Renal pelvis (tissue), 12 donors: ENCODE measurements at places on chromosomes 16 and 17. TPM values are rescaled to one million over a fixed set of nuclear protein-coding genes. Genes with fewer than 3 reads are reported as not detected.

- no peak for DNase-seq
Measured at GRCh38 chr17:61381537-61381936, 18.1 kb upstream of the TBX2 start.

- DNase-seq, result no peak
Measured at GRCh38 chr17:28693869-28694268, 17.8 kb downstream of the PROCA1 start.

C16orf96 gene
- polyA plus RNA-seq, result 0.28 TPM

DNAI2 gene
- polyA plus RNA-seq, result 0.40 TPM

APOH gene
- 0.20 TPM for polyA plus RNA-seq

TERB1 gene
- polyA plus RNA-seq, result not detected

GLIS2 gene
- 50.6 TPM for polyA plus RNA-seq

DNA sequence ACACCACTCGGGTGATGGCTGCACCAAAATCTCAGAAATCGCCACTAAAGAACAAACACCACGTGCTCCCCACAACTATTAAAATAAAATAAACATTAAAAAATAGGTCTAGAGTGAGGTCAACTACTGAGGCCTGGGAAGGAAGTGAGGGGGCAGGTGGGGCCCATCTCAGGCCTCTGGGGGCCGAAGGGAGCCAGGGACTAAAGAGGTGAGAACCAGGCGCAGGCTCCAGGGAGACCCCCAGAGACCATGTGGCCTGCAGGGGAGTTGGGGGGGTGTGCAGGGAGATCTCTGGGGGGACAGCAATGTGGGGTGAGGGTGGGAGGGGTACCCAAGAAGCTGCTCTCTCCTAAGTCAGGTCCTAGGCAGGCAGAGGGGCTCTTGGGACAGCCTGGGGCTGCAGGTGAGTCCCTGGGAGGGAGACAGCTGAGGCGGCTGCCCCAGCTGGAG lies 111.3 kb upstream of the SMURF2 start:
- no peak for DNase-seq

DNA sequence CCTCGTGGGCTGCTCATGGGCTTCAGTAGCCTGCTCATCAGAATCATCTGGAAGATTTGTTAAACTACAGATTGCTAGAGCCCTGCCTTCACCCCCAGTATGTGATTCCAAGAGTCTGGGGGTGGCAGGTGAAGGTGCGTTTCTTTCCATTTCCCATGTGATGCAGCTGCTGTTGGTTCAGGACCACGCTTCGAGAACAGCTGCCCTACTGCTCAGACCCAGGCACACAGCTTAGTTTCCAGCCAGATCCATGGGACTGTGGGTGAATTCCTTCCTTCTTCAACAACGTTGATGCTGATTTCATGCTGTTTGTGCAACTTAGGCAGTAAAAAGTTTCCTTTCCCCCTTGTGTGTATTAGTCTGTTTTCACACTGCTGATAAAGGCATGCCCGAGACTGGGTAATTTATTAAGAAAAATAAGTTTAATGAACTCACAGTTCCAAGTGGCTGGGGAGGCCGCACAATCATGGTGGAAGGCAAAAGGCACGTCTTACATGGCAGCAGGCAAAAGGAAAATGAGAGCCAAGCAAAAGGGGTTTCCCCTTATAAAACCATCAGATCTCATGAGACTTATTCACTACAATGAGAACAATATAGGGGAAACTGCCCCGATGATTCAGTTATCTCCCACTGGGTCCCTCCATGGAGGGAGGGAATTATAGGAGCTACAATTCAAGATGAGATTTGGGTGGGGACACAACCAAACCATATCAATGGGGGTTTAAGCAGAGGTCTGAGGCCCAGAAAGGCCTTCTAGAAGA lies 159.2 kb downstream of the XYLT1 start:
- no peak for DNase-seq

BCAR1 gene
- 63.4 TPM for polyA plus RNA-seq

DNA sequence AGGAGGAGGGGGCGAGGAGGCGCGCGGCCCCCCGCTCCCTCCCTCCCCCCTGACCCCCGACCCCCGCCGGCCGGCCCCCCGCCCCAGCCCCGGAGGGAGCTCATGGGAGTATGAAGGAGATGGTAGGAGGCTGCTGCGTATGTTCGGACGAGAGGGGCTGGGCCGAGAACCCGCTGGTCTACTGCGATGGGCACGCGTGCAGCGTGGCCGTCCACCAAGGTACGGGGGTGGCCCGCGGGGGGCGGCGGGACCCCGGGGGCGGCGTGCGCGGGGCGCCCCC lies 390 bp downstream of the MLLT6 start:
- DNase-seq, result no peak

DNA sequence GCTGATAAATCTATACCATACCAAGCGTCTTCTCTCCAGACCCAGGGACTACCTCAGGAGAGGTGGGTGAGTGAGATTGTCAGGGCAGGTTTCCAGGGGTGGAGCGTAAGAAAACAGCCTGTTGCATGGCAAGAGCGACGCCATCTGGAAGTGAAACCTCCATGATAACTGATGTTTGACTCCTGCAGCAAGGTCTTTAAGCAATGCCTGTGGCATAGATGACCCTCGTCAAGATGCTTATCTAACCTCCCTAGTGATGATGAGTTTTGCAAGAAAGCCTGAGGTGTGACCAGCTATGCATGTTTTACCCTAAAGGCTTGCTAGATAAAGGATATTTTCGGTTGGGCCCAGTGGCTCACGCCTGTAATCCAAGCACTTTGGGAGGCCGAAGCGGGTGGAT lies 71.6 kb downstream of the GSG1L start:
- DNase-seq, result no peak

ASIC2 gene
- polyA plus RNA-seq, result 4.1 TPM

DNA sequence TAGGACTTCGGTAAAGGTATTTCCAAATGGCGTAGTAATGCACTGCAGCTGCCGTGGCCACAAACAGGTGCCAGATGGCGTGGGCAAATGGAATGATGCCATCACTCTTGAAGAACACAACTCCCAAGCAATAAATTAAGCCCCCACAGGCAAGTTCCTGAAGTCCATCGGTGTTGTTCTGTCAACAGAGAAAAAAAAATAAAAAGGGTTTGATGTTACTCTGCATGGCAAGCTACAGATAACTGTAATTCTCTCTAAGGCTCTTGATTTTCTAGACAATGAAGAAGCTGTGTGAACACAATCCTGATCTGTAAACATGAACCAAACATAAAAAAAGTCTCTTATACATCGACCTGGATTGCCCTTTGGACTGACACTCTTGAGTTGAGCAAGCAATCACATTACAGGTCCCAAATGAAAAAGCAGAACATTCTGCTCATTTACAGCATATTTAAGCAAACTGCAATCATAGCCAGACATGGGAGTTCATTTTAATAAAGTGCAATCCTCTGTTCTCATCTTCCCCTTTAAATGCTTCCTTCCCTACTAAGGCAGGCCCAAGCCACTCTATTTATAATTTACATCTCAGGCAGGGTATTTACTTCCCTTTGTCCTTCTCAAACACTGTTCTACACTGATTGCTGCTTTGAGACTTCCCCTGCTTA lies 27.1 kb downstream of the MMD start:
- DNase-seq, result no peak

POLDIP2 gene
- polyA plus RNA-seq, result 93.9 TPM

TP53TG3F gene
- not detected for polyA plus RNA-seq
